Ureter (tissue), 1 donor: ENCODE measurements at places on chromosomes 4 and X. TPM values are rescaled to one million over a fixed set of nuclear protein-coding genes. Genes with fewer than 3 reads are reported as not detected.

The TCEAL7 gene
- 7.9 TPM for total RNA-seq

The GABRE gene
- 97.8 TPM for total RNA-seq

The RBM46 gene
- total RNA-seq, result not detected

The VCX2 gene
- total RNA-seq, result not detected

The F8A1 gene
- total RNA-seq, result 35.7 TPM

The FGD1 gene
- 3.3 TPM for total RNA-seq

The DMRTC1 gene
- total RNA-seq, result not detected

The DCAF8L2 gene
- total RNA-seq, result not detected

The ARMCX5 gene
- 19.0 TPM for total RNA-seq

The NAA10 gene
- 83.7 TPM for total RNA-seq

The RTL5 gene
- 9.8 TPM for total RNA-seq

The TRPC5OS gene
- not detected for total RNA-seq

The ALAS2 gene
- 0.60 TPM for total RNA-seq

The GUCY1A1 gene
- 21.0 TPM for total RNA-seq

The KIF4A gene
- total RNA-seq, result 1.0 TPM

The PDLIM3 gene
- total RNA-seq, result 127 TPM

The CRMP1 gene
- total RNA-seq, result 1.3 TPM

The DCAF12L2 gene
- 0.34 TPM for total RNA-seq

The HHIP gene
- 2.8 TPM for total RNA-seq

The CYBB gene
- 13.7 TPM for total RNA-seq

The CENPVL2 gene
- not detected for total RNA-seq

The PAK3 gene
- total RNA-seq, result 7.6 TPM

The USP17L5 gene
- not detected for total RNA-seq

The SUPT20HL2 gene
- 0.57 TPM for total RNA-seq

The RRH gene
- total RNA-seq, result 0.34 TPM

The RFC1 gene
- 59.4 TPM for total RNA-seq

The ADH5 gene
- total RNA-seq, result 148 TPM

The TMPRSS11D gene
- total RNA-seq, result not detected

The ART3 gene
- total RNA-seq, result not detected

The MAOB gene
- 28.2 TPM for total RNA-seq
